ENCODE measurements at places on chromosomes 3 and 15. TPM values are rescaled to one million over a fixed set of nuclear protein-coding genes. Genes with fewer than 3 reads are reported as not detected.

DNA sequence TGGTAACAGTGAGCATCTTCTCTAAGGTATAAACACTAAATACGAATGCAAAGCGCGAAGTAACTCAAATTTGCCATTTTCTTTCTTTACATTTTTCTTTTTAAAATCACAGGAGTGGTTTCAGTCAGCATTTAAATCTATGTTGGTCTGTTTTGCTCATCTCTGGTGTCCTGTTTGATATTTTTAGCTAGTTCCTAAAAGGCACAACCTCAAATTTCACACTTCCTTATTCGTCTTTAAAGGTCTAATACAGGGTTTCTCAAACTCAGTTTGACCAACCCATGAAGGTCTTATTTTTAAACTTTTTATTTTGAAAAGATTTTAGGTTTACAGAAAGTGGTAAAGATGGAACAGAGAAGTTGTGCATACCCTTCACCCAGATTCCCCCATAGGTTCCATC, 201.1 kb downstream of the MAGI1 start:
- no peak for DNase-seq

DNA sequence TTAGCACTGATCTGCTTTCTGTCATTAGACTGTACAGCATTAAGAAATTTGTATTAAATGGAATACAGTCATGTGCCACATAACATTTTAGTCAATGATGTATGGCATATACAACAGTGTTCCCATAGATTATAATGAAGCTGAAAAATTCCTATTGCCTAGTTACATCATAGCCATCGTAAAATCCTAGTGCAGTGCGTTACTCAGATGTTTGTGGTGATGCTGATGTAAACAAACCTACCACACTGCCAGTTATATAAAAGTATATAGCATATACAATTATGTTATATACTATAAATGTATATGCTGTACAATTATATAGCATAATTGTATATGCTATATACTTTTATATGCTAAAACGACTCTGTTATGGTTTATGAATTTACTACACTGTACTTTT, 41.7 kb downstream of the APH1B start:
- no peak for DNase-seq

GRCh38 chr3:175193815-175194518, 334.8 kb downstream of the NAALADL2 start:
- DNase-seq, result no peak

GRCh38 chr3:127772827-127773751, 49.2 kb downstream of the MGLL start:
- DNase-seq, result no peak

- no peak for DNase-seq
Measured at GRCh38 chr15:100191161-100191560, 150.6 kb downstream of the ADAMTS17 start.

GRCh38 chr15:92393071-92393979, at the start of gene ST8SIA2:
Gene ST8SIA2, plus strand, starts transcription at chr15:92393881. Its CDS starts 184 bp downstream, at chr15:92394065.
- no peak for DNase-seq

- no peak for DNase-seq
Measured at GRCh38 chr3:192106543-192106942, 620.8 kb downstream of the FGF12 start.

DNA sequence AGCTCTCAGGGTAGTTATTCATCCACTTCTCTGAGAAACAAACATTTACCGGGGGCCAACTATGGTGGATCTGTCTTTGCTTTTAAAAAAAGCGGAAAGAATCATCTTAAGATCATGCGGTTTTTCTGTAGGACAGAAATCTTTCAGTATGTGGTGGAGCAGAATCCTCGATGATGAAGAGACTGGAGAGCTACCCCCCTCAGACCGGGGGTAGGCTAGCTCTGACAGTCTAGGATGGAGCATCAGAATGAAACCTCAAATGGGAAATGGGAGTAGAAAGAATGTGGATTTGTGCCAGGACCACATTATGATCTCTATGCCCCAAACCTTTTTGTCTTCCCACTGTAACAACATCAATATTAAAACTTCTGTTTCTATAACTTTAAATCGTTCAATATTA, 30.3 kb downstream of the TPRG1 start:
- DNase-seq, result no peak

DNA sequence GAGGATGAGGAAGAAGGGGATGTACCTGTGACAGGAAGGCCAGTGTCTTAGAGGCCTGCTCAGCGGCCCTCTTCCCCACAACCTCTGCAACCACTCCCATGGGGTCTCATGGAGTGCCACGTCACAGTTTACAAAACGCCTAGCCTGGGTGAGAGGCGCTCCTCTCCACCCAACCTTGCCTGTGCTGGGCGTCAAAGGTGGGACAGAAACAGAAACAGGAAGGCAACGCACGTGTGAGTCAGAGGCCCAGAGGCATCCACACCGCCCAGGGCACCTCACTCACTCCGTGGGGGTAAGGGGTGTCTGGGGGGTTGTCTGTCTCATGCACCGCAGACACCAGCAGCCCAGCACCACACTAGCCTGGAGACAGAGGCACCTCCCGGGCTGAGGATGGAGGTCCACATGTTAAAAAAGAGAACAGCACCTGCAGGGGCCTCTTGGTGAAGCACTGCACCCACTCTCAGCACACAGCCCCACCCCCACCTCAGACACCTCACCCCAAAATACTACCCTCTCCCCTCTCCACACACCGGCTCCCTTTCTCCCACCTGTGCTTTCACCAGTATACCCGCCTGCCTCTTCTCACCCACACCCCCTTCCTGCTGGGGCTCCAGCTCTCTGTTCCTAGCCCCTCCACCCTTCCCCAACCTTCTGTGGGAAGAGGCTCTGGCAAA, 4.7 kb upstream of the CALML4 start:
- DNase-seq, result peak; percentile 27

DNA sequence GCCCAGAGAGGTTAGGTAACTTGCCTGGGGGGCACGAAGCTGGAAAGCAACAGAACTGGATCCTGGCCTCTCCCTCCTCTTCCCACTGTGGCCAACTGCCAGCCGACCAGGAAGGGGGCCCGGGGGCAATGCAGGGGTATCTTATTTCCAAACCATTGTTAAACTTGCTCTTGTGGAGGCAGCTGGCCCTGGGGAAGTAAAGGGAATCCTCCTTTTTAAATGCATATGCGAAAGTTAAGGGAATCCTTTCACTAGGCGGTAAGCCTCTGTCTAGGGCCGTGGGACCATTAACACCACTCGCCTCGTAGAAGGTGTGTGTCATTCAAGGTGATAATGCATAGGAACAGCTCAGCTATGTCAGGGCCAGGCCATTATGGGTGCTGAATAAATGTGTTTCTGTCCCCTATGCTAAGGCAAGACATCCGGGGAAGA, 68.6 kb downstream of the ST6GAL1 start:
- no peak for DNase-seq

DNA sequence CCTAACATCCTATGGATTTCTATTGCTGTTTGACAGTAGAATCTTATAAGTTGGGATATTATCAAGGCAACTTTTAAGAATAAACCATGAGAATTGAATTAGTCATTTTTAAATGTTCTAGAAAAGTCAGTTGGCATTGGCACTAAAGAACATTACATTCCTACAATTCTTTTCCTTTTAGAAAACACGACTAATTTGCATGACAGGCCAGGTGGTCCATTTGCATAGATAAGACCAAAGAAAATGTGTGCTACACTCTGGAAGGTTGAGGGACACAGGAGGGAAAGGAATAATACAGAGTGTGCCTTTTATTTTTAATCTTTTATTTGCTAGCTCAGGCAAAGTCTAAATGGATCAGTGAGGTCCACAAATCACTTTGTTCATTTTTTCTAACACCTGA, 962.3 kb downstream of the EPHA3 start:
- no peak for DNase-seq

- DNase-seq, result peak; percentile 61
Measured at GRCh38 chr15:61749169-61749568, 311.1 kb downstream of the VPS13C start.

DNA sequence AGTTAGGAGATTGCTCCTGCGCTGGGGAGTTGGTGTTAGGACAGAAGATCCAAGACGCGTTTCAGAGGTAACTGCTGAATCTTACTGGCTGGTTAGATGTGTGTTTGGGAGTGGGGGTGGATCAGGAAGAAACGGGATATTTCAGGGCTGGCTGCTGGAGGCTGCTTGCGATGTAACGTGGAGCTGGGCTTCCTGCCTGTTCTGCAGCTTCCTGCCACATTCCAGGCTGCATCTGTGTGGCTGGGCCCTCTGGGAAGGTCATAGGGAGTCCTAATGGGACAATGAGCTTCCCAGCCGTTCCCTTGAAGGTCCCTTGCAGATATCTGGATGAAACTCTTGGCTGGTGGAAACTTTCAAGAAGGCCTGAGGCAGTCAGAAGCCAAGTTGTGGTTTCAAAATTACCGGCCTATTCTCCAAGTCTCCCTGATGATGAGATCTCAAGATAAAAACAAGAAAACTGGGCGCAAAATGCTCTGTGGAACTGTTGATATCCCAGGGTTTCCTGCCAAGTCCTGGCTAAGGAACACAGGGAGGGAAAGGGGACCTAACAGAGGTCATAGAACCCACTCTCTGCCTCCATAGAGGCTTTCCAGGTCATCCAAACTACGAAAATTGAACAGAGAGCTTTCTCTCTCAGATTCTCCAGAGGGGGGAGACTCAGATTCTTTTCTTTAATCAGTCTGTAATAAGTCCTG, 67.0 kb downstream of the NOX5 start:
- no peak for DNase-seq

GRCh38 chr3:70999730-71000129, 583.8 kb downstream of the FOXP1 start:
- DNase-seq, result no peak

DNA sequence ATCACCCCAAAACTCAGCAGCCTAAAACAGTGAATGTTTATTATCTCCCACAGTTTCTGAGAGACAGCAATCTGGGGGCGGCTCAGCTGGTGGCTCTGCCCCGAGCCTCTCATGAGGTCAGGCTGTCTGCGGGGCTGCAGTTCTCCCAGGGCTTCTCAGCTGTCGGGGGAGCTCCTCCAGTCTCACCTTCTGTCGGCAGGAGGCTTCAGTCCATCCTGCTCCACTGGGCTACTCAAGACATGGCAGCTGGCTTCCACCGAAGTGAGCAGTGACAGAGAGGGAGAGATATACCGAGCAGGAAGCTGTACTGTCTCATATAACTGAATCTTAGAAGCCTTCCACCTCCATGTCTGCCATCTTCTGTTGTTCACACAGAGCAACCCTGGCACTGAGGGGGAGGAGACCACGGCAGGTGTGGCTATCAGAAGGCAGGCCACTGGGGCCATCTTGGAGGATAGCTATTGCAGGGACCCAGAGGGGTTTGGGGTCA, 72.8 kb upstream of the ITGA11 start:
- no peak for DNase-seq

DNA sequence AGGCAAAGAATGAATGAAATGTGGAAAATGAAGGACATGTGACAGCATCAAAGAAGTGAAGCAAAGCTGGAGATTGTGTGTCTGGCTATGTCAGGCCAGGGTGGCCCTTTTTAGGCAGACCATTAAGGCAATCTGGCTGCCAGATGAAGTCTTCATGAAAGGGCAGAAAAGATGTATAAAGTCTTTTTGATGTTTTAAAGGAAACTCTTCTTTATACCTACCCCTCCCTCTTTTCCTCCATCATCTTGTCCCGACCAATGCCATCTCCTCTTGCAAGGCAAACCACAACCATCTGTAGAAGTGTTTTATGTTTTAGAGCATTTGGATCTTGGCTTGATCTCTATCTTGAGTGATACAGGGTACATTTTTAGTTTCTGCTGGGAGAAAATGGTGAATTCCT, 259.2 kb downstream of the LSAMP start:
- DNase-seq, result no peak

DNA sequence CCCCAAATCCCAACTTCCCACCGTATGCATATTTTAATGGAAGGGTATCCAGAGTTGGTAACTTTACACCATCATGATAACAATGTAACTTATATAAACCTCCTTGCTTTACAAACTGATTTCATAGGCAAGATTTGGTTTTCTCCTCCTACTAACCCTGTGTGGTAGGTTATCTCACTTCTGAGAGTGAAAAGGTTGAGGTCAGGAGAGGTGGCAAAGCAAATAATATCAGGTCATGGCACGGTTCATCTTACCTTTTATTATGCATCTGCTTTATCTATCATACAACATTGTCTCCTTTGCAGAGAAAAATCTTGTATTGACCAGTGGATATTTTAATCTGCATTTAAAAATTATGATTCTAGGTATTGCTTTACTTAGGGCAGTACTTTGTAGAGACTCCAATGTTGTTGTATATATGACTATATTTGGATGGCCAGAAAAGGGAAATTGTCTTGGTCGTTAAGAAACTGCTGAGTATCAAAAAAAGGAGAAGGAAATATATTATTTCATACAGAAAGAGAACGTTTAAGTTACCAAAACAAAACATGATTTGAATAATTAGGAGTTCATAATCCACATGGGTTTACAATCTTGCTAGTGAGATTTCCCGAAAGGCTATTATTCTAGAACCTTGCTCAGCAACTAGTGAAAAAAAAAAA, 30.4 kb downstream of the NFKBIZ start:
- DNase-seq, result no peak

DNA sequence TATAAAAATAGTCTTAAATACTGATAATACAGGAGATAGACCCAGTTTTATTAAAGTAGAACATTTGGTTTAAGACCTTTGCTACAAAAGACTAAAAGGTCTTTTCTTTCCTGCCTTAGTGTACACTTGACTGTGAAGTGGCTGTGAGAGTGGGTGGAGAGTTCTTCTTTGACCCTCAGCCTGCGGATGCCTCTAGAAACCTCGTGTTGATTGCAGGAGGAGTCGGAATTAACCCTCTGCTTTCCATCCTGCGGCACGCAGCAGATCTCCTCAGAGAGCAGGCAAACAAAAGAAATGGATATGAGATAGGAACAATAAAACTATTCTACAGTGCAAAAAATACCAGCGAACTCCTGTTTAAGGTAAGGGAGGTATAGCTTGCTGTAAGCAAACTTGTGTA, 36.5 kb downstream of the OXNAD1 start:
- DNase-seq, result no peak

DNA sequence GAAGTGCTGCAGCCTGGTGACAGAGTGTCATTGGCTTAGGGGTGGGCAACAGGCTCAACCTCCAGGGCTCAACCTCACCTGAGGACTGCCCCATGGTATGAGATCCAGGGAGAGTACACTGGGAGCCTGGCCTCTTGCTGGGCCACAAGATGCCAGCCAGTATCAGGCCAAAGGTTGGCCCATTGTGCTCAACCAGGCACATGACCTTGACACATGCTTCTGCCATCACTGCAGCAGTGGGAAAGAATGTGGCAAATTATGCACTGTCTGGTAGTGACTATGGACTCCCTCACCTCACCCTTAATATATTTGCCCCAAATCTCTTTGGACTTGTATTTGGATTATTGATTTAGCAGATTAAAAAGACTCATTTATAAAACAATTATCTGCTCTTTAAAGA, 233.9 kb upstream of the GOLGA6L4 start:
- DNase-seq, result no peak

GRCh38 chr3:177306252-177306651, 109.0 kb upstream of the TBL1XR1 start:
- DNase-seq, result no peak

The CD200R1 gene
- 1.3 TPM for total RNA-seq

The AHSG gene
- total RNA-seq, result not detected

The FGF12 gene
- total RNA-seq, result 2.1 TPM

The IVD gene
- 43.8 TPM for total RNA-seq

The DPPA4 gene
- not detected for total RNA-seq

The CYFIP1 gene
- total RNA-seq, result 124 TPM
